ENCODE measurements at places on chromosomes 2 and 18.

- DNase-seq: peak; percentile 65
Measured at GRCh38 chr2:218885981-218886947, 5.6 kb downstream of the WNT10A start.

- no peak for DNase-seq
Measured at GRCh38 chr18:24536326-24536725, 75.9 kb downstream of the HRH4 start.

GRCh38 chr2:200447139-200447855 is 62.6 kb downstream of the KCTD18 start:
- DNase-seq: no peak

DNA sequence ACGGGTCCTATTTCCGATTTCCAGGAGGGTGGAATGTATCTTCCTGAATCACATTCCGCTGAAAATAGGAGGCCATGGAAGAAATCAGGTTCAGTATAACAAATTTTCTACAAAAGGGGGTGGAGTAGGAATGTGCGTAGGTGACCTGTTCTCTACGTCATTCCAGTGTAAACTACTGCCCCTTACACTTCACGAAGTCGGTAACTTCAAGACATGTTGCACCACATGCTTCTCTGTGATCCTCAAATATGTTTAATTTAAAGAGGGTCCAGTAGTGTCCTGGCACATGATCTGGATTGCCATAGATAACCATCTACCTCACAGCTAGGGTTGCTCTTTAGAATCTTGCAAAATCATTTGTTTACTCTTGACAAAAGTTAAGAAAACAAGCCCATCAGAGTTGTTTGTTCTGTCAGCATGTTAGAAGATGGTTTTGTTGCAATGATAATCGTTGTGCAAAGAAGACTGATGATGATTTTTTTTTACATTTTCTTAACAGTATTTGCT is 7.5 kb upstream of the CPS1 start:
- no peak for DNase-seq

GRCh38 chr2:224325941-224326340 is 76.0 kb downstream of the FAM124B start:
- no peak for DNase-seq

GRCh38 chr18:50307400-50307737 is 19.9 kb upstream of the CXXC1 start:
- no peak for DNase-seq
